ENCODE measurements at places on chromosomes 7 and 10.

GRCh38 chr7:75928568-75928914, 13.6 kb downstream of the POR start:
- no peak for DNase-seq

- no peak for DNase-seq
Measured at GRCh38 chr10:107616031-107616430, 451.5 kb upstream of the SORCS1 start.

DNA sequence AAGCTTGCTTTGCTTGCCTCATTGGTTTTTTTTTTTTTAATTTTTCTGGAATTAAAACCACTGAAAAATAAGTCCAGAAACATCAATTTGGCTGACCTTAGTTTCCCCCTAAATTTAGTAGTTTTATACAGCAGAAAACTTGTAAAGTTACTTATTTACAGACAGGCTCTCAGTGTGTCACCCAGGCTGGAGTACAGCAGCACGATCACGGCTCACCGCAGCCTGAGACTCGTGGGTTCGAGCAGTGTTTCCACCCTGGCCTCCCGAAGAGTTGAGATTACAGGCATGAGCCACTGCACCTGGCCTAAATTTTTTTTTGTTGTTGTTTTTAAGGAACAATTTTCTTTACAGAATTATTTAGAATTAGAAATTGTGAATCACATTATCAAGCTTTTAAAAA, 250.5 kb downstream of the SDK1 start:
- DNase-seq, result no peak

DNA sequence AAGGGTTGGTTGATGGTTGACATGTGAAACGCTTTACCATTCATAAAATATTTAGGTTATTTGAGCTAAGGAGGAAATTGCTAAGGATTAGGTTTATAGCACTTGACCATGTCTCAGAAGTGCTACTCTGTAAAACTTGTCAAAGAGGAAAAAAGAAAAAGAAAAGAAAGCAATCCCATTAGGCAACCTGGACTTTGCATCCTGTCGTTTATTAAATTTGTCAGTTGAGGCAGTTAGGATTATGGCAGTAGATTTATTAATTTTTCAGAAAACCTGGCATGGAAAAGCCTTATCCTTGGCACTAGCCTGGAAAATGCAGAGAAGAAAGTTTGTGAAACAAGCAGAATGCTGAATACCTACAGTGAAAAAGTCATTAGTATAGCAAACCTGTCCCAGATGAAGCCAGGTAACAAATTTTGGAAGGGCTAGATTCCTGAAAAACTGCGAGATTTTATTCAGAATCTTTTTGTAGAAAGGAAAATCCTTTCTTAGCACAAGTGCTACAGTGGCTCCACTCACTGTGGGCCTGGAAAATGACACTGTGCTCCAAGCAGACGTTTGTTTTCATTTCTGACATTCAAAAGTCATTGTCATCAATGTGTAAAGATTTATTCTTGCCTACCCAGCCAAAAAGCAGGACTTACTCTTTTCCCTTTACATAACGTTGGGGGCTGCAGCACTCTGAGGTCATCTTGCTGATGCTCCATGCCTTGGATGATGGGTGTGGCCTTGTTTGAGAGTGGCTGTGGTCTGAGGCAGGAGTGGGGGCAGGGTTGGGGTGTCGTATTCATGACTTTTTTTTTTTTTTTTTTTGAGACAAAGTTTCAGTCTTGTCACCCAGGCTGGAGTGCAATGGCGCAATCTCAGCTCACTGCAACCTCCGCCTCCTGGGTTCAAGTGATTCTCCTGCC, 664.9 kb downstream of the SUGCT start:
- DNase-seq, result no peak
